ENCODE measurements at places on chromosomes 7 and 10.
A peak's percentile ranks its signal among the peaks of the same experiment; 100 is the strongest.

DNA sequence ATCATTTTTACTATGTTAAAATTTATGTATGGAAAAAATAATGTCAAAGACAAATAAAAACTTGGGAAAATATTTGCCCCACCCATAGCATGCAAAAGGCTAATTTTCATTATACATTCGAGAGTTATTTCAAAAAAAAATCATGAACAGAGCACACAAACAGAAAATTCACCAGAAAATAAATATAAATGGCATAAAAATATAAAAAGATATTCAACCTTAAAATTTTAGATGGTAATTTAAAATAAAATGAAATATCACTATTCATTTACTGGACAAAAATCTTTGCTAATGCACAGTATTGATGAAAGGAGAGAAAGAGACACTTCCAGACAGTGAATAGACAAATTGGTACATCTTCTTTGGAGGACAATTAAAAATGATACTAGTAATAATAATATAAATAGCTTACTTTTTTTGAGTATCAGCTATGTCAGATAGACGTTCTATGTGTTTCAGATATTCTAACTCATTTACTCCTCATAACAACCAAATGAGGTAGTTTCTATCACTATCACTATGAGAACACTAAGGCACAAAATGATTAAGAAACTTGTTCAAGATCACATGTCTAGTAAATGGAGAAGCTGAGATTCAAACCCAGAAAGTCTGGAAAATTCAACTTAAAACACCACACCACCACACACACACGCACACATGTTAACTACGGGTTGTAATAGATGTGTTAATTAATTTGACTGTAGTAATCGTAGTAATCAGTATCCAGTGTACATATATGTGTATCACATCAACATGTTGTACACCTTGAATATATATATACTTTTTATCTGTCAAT is 63.0 kb downstream of the CCDC71L start:
- no peaks in the 10 kb centered on the region for H3K4me1 ChIP-seq
- no peaks in the 10 kb centered on the region for H3K27me3 ChIP-seq
- no peak for DNase-seq
- no peak overlapping the region for H3K27ac ChIP-seq

DNA sequence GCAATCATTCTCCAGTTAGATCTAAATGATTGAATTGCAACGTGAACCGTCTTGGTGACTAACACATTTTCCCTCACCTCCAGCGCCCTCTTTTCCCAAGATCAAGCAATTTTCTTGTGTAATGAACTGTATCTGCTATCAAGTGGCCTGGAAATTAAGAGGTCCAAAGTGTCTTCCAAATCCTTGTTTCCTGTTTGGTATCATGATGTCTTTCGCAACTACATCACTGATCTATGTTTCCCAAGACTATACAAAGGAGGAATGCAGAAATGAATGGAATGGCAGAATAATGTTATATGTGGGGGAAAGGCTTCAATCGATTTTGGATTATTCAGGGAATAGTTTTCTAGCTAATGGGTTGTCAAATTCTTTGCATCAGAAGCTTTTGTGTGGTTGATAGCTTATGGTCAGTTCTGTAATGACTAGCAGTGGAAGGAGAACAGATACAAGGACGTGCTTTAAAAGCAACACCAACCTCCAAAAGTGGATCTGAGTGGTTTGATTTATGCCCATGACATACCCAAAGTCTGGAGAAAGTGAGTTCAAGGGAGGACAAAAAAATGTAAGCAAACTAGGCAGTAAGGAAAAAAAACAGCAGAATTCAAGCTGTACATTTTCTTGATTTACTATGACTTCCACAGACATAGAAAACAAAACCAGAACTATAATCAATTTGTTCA is 14.6 kb upstream of the ZEB1 start:
- peaks cover 8% of the 10 kb centered on the region for H3K36me3 ChIP-seq
- no peaks in the 10 kb centered on the region for H3K4me1 ChIP-seq
- no peak overlapping the region for H3K4me3 ChIP-seq
- no peaks in the 10 kb centered on the region for H3K27me3 ChIP-seq
- no peak overlapping the region for H3K27ac ChIP-seq

DNA sequence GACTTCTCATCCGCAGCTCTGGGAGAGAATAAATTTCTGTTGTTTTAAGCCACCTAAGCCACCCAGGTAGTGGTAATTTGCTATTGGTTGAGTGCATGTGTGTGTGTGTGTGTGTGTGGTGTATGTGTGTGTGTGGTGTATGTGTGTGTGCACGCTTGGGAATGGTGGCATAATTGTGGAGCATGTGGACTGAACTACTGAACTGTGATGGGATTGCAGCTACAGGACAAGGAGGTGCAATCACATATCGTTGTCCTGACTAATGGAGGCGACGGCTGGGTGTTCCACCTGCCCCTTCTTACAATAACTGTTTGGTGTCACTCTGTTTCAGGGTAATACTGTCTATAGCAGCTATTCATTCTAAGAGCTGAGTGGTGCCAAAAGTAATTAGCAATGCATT is 448.7 kb upstream of the PFKP start:
- H3K27ac ChIP-seq, result no peak overlapping the region
- no peak for DNase-seq
- H3K36me3 ChIP-seq, result no peaks in the 10 kb centered on the region
- H3K4me3 ChIP-seq, result no peak overlapping the region
- H3K4me1 ChIP-seq, result no peaks in the 10 kb centered on the region

DNA sequence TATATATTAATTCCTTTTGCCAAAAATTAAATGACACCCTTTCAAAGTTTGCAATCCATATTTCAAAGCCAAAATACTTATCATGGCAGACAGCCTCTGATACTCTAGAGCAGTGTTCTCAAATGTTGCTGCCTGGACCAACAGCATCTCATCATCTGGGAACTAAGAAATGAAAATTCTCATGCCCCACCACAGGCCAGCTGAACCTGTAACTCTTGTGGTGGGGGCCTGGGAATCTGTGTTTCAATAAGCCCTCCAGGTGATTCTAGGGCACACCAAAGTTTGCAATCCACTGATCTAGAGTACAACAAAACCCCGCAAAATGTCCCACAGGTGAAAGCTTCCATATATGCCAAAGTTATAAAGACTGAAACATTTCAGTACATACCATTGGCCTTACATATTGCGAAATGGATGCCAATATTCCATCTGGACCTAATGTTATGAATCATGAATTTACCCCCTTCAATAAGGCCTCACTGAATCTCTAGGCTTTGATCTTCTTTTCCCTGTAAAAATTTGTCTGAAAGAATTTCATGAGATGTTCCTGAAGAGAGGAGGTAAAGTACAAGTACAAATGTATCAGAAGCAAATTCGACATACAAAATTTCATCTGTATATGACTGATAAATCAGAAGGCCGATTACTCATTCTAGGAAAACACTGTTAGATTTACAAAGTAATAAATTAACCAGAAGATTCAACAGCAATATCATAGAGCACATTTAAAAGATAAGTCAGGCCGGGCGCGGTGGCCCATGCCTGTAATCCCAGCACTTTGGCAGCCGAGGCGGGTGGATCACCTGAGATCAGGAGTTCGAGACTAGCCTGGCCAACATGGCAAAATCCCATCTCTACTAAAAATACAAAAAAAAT is 25.3 kb upstream of the EPC1 start:
- H3K27me3 ChIP-seq, result no peaks in the 10 kb centered on the region
- no peak overlapping the region for H3K27ac ChIP-seq
- no peaks in the 10 kb centered on the region for H3K36me3 ChIP-seq
- no peaks in the 10 kb centered on the region for H3K4me1 ChIP-seq
- no peak for DNase-seq

DNA sequence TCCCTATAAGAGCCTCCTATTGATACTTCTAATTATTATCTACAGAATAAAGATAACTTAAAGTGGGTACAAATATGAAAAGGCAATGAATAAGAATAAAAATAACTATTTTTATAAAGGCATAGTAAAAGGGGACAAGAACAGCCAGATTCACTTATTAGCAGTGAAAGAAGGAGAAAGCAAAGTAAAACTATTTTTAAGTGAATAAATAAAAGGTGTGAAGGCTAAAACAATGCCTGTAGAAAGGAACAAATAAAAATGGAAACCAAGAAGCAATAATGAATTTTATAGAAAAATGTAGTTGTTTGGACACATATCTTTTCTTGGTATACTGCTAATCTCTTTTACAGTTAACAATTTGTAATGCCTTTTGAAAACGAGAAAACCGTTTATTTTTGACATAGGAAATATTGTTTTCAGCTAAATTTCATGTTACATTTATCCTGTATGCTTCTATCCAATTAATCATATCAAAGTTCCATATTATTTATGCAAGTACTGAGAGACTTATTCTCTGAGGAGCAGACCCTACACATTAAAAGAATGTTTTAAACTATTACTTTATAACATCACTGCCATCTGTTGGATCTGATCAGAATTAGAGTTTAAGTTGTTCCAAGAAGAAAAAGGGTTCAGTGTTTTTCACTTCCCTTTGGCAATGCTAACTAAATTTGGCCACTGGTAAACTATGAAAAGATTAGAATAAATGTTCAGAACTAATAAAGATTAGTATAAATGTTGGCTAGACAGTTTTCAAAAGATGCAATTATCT is 59.1 kb downstream of the ARMC3 start:
- H3K27me3 ChIP-seq, result peaks cover 12% of the 10 kb centered on the region
- H3K4me1 ChIP-seq, result no peaks in the 10 kb centered on the region
- H3K4me3 ChIP-seq, result no peak overlapping the region
- no peaks in the 10 kb centered on the region for H3K36me3 ChIP-seq

GRCh38 chr7:147196481-147196880 is 1079.9 kb downstream of the CNTNAP2 start:
- no peaks in the 10 kb centered on the region for H3K36me3 ChIP-seq
- no peak overlapping the region for H3K27ac ChIP-seq
- H3K4me3 ChIP-seq, result no peak overlapping the region
- DNase-seq, result no peak
- no peaks in the 10 kb centered on the region for H3K27me3 ChIP-seq

- peaks cover 5% of the 10 kb centered on the region for H3K4me1 ChIP-seq
- H3K27ac ChIP-seq, result no peak overlapping the region
- DNase-seq, result no peak
- H3K4me3 ChIP-seq, result no peak overlapping the region
Measured at GRCh38 chr7:124027236-124027635, 5.6 kb downstream of the TMEM229A start.

GRCh38 chr10:27779462-27780015 is 33.9 kb upstream of the MKX start:
- no peak overlapping the region for H3K4me3 ChIP-seq
- no peaks in the 10 kb centered on the region for H3K36me3 ChIP-seq
- H3K4me1 ChIP-seq, result no peaks in the 10 kb centered on the region
- no peak for DNase-seq

- DNase-seq, result peak; percentile 74
- no peaks in the 10 kb centered on the region for H3K27me3 ChIP-seq
- no peak overlapping the region for H3K4me3 ChIP-seq
- H3K4me1 ChIP-seq, result no peaks in the 10 kb centered on the region
- H3K27ac ChIP-seq, result no peak overlapping the region
- H3K36me3 ChIP-seq, result no peaks in the 10 kb centered on the region
Measured at GRCh38 chr7:23261843-23262452, 15.4 kb downstream of the GPNMB start.

- H3K27ac ChIP-seq, result no peak overlapping the region
- DNase-seq, result no peak
- no peak overlapping the region for H3K4me3 ChIP-seq
- H3K4me1 ChIP-seq, result no peaks in the 10 kb centered on the region
Measured at GRCh38 chr7:70214071-70214470, 615.8 kb downstream of the AUTS2 start.

DNA sequence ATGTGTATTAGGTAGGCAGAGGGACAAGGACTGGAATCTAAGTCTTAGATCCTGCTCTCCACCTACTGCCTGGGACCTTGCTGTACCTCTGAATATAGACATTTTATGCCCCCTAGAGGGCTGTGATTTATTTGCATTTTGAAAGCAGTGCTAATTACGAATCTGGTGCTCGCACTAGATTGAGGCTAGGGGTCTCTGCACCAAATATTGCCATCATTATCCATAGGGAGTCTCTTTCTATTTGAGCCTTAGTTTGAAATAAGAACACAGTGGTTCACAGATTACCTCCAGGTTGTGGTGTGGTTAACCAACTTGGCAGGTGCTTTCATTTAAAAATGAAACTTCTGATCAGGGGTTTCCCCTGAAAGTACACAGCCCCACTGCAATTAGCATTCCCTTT is 41.8 kb downstream of the CNNM1 start:
- H3K4me3 ChIP-seq, result no peak overlapping the region
- no peaks in the 10 kb centered on the region for H3K36me3 ChIP-seq
- peaks cover 12% of the 10 kb centered on the region for H3K27me3 ChIP-seq
- H3K4me1 ChIP-seq, result no peaks in the 10 kb centered on the region
- peak; percentile 53 for DNase-seq

DNA sequence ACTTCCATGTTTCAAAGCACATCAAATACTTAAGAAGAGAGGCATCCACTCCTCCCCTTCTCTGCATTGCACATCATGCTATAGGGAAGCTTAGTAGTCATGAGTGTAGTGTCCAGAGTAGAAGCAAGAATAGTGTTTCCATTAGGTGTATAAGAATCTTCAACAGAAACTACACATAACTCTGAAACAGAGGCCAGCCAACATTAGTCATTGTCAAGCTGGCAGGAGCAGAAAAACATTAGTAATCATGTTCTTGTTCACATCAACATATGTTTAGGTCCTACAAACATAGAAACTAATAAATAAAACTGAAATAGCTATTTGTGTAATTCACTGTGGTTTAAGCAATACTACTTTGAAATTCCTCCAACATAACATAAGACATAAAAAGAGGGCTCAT is 370.2 kb downstream of the PPP1R3A start:
- H3K27me3 ChIP-seq, result no peaks in the 10 kb centered on the region
- no peak overlapping the region for H3K27ac ChIP-seq

DNA sequence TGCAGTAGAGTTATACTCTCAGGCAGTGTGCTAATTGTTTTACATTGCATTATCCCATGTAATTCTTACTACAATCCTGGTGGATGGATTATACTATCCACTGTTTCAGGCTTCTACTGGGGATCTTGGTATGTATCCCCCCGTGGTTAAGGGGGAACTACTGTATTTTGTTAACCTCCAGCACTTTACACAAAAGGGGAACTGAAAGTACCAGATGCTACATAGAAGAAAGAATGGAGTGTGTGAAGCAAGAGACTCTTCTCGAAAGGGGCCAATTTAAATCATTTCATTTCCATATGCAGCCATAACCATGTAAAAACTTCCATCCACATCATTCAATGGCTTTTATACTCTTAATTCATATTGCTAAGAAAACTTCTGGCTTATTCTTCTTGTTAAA is 69.4 kb downstream of the C1GALT1 start:
- no peak overlapping the region for H3K27ac ChIP-seq
- H3K4me1 ChIP-seq, result no peaks in the 10 kb centered on the region
- DNase-seq, result no peak
- no peaks in the 10 kb centered on the region for H3K27me3 ChIP-seq

DNA sequence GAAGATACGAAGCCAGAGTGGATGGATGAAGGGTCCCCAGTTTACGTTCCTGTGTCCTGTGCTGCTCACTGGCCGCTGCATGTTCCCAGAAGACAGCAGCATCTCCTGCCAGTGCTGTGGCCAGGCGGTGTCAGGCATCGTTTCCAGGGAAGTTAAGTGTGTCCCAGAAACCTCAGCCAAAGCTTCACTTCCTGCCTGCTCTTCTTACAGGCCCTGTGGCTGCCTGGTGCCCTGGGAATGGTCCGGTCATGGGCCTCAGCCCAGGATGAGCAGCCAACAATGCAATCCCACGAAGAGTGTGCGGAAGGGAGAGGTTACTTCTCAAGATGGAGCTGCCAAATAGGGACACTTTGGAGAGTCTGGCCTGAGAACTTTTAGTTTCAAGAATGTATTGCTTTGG is 99.7 kb upstream of the TARP start:
- H3K4me1 ChIP-seq, result peaks cover 5% of the 10 kb centered on the region
- no peaks in the 10 kb centered on the region for H3K36me3 ChIP-seq
- no peak overlapping the region for H3K4me3 ChIP-seq
